ENCODE measurements at places on chromosomes 2 and 18.
A peak's percentile ranks its signal among the peaks of the same experiment; 100 is the strongest.

- no peak for DNase-seq
These were observed 74.1 kb downstream of the CABYR start for GRCh38 chr18:24212939-24213338.

- no peak for DNase-seq
These were observed 5.3 kb downstream of the GLI2 start for GRCh38 chr2:120740765-120741524.

- no peak for DNase-seq
These were observed 7.0 kb downstream of the GCFC2 start for GRCh38 chr2:75703589-75704287.

DNA sequence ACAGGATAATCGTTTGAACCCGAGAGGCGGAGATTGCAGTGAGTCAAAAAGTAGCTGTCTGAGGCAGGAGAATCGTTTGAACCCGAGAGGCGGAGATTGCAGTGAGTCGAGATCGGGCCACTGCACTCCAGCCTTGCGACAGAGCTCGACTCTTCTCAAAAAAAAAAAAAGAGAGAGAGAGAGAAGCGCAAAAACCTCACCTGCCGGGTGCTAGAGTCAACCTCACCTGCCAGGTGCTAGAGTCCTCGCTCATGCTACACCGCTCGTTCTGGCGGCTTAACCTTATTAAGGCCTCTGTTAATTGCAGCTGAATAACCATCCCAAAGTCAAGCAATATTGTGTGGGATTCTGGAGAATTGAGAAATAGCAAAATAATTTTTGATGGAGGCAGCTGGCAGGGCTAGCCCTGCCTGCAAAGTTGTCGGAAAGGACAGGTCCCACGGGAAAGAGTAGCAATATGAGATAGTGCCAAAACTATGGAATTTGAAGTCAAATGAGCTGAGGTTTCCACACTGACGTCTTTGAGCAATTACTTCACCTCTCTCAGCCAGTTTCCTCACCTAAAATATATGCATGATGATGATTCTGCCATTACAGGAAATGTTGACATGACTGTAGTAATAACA is 644 bp upstream of the DYM start:
- DNase-seq: peak; percentile 35

GRCh38 chr2:148981324-148981723 is 57.2 kb upstream of the LYPD6B start:
- DNase-seq: no peak

DNA sequence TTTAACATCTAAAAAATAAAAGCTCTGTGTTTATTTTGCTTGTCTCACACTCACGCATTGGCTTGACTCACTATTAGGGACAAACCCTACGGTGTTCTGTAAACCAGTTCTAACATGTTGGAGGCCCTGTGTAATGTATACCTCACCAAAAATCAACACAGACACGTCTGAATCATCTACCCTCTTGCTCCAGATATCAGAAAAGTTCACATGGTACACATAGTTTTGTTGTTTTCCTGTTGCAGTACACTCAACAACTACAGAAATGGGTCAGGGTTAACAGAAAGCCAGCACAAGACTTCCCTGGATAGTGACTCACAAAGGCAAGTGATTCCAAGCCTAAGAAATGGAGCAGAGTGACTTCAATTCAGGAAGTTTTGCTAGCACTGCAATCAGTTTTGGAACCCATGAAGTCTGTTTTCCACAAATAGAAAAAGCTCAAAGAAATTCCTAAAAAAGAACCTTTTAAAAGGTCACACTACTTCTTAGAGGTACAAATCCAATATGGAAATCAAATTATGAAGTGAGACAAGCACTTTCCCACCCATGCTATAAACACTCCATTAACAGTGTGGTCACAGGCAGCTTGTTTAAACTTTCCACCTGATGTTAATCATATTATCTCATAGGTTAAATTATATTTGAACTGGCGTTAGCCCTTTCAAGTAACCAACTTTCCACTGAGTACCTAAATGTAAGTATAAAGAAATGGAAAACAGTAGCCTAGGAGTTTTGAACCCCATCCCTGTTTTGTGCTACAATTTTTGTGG is 87.4 kb downstream of the GAREM1 start:
- peak; percentile 69 for DNase-seq

DNA sequence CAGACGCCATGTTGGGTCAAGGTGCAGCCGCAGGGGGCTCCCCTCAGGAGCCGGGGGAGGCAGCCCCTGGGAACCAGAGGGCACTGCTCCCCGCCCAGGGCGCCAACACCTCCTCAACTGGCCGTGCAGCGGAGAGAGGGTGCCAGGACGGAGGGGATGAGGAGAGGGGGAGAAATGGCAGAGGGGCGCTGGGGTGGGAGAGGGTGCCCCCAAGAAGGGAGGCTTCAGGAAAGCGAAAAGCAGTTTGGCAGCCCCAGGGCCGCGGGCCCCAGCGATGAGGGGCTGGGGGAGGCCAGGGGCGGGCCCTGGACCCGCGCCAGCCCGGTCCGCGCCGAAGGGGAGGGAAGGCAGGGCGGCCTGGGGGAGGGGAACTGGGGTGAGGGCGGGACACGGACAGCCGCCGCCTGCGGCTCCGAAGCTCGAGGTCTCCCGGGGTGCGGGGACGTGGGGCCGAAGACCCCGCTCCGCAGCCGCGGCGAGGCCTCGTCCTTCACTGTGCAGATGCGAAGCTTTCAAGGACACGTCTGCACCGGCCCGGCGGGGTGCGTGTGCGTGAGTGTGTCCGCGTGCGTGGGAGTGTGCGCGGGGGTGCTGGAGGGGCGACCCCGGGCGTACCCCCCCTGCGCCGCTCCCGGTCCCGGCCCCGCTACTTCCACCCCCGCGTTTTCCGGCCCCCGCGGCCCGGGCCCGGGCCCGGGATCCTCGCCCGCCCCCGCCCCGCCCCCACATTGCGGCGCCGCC is 1.4 kb downstream of the DNMT3A start:
- DNase-seq: no peak

DNA sequence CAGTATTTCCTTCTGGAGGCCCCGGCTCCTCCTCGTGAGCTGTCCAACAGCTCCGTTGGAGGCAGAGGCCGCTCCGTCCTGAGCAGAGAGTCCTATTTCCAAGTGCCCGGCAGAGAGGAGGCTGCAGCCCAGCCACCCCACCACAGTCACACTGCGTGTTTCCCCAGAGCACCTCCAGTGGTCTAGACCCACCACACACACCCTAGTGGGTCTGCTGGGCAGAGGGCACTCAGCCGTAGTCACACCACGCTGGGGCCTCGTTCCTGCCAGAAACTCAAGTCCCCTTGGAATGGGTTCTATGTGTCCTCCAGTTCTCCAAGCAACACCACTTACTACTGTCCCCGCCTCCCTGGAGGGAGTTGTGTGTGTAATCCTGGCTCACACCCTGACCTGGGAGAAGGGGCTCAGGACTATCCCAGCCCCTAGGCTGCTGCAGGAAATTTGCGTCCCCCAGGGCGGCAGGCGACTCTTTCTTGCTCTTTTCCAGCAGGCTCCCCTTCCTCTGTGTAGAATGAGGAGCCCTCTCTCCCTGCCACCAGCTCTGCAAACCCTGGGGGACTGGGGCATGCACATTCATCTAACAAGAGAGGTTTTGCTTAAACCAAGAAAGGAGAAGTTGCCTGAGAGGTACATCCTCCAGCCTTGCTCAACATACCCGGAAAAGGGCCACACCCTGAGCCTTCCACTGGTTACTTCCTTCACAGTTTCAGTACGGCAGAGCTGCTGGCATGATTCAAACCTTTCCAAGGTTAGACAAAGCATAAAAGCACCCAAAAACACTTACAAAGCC is 114.1 kb downstream of the NDUFA10 start:
- no peak for DNase-seq

GRCh38 chr2:127594116-127594591 is 51.8 kb upstream of the GPR17 start:
- DNase-seq: no peak

GRCh38 chr18:23982155-23983079 is 32.1 kb upstream of the TTC39C start:
- DNase-seq: peak; percentile 75

DNA sequence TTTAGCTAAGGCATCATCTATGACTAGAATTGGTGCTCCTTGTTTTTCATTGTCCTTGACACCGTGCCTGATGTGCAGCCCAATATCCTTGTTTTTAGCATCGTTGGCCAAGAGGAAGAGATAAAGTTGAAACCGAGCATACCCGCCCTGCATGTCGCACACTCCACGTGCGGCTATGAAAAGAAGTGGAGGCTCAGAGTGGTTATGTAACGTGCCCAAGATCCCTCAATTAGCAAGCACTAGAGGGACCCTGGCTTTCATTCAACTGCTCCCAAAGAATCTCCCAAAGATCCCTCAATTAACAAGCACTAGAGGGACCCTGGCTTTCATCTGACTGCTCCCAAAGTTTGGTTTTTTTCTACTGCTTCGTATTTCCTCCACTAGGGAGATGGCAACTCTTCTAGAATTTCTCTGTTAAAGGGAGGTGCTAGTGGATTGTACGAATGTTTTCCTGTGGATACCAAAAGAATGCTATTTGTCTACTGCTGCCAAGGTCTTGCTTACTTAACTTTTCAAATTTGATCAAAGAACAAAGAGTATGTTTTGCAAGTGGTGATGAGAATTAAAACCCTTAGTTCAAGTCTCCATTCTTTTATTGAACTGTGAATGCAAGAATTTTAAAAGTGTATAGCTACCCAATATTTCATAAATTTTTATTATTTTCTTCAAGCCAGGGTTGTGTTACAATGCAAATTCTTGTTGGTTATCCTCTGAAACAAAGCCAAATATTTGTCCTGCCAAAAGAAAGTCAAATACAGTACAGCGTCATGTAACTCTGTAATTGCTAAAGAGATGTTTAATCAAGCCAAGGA is 92.1 kb downstream of the AOX1 start:
- peak; percentile 65 for DNase-seq

DNA sequence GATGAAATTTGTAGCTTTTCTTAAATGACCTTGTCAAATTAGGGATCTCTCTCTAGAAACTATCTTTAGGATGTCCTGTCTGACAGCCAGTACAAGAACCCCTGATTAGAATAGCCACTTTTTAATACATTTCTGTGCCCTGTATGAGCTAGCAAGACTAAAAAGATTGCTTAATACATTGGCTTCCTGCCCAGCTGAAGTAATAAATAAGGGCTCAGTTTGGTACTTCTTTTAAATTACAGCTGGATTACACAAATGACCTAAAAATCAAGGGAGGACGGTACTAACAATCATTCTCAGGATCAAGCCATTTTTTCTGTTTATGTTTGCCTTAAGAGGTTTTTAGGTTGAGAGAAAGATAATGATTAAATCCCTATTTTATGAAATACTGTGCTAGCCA is 11.6 kb upstream of the OLA1 start:
- DNase-seq: peak; percentile 66

GRCh38 chr2:65064728-65065552 is 8.7 kb downstream of the CEP68 start:
- DNase-seq: peak; percentile 90

GRCh38 chr2:1593371-1594122 is 150.8 kb downstream of the PXDN start:
- peak; percentile 21 for DNase-seq
